ENCODE measurements at places on chromosomes 13 and 19.

- peak; percentile 91 for DNase-seq
These were observed 1.3 kb upstream of the ZIC2 start for GRCh38 chr13:99980201-99980823.

GRCh38 chr19:11814700-11815035 is 595 bp downstream of the ZNF440 start:
- DNase-seq: no peak

- no peak for DNase-seq
These were observed 12.1 kb downstream of the RNASEH2B start for GRCh38 chr13:50921706-50922105.

DNA sequence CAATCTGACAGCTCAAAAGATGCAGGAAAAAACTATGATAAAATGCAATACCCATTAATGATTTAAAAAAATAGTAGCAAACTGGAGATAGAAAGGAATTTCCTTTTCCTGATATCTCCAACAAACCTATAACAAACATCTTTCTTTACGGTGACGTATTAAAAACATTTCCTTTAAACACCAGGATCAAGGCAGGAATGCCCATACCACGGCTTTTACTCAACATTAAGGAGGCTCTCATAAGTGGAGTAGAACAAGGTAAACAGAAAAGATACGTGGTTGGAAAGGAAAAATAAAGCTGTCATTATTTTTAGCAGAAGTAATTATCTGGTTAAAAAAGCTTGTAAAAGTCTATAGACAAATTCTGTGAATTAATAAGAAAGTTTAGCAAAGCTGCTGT is 61.1 kb downstream of the MIPEP start:
- DNase-seq: no peak

DNA sequence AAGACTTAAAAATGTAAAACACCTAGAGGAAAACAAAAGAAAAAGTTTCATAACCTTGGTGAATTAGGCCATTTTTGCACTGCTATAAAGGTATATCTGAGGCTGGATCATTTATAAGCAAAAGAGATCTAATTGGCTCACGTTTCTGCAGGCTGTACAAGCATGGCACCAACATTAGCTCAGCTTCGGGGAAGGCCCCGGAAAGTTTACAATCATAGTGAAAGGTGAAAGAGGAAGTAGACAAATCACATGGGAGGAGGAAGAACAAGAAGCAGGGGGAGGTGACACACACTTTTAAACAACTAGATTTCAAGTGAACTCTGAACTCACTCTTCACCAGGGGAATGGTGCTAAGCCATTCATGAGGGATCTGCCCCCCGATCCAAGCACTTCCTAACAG is 1358.5 kb upstream of the PCDH9 start:
- DNase-seq: no peak

DNA sequence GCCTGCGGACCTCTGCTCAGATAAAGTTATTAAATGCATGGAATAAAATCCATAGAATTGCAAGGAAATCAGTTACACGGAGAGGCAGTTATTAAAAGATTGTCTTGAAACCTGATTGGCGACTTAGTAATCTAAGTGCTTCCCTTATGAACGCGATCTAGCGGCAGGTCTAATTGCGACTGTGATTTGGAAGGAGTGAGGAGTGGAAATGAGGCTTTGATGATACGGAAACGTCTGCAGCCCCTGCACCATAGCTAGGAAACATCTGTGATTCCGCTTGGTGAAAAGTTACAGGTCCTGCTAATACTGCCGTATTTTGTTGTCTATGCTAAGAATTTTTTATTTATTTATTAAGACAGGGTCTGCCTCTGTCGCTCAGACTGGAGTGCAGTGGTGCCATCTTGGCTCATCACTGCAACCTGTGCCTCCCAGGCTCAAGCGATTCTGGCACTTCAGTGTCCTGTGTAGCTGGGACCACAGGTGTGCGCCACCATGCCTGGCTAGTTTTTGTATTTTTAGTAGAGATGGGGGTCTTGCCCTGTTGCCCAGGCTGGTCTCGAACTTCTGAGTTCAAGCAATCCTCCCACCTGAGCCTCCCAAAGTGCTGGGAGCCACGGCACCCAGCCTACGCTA is 887 bp downstream of the NDUFS7 start:
- DNase-seq: no peak

- DNase-seq: no peak
These were observed 67.8 kb downstream of the FGF9 start for GRCh38 chr13:21738630-21739029.

GRCh38 chr13:96093296-96094006 is 3.5 kb downstream of the HS6ST3 start:
- no peak for DNase-seq

DNA sequence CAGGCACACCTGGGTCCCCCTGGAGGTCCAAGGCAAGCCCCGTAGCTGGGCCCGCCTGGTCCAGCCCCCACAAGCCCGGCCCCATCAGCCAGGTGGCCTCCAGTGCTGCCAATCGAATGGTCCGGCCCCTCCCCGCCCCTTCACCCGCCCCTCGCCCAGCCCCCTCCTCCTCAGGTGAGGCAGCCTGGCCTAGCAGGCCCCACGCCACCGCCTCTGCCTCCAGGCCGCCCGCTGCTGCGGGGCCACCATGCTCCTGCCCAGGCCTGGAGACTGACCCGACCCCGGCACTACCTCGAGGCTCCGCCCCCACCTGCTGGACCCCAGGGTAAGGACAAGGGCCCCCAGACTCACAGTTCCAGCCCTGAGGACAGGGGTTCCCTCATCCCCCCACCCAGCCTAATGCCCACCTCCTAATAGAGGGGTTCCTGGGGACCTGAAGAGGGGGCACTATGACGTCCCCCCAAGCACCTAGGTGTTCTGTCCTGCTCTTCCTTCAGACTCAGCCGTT is at the start of gene HPN:
Gene HPN (plus strand): TSS at position 174 of the 508 bp plus-strand sequence. CDS start 786 bp downstream, outside the sequence.
- DNase-seq: no peak

- no peak for DNase-seq
These were observed 9.3 kb upstream of the CEACAM7 start for GRCh38 chr19:41697198-41697855.

DNA sequence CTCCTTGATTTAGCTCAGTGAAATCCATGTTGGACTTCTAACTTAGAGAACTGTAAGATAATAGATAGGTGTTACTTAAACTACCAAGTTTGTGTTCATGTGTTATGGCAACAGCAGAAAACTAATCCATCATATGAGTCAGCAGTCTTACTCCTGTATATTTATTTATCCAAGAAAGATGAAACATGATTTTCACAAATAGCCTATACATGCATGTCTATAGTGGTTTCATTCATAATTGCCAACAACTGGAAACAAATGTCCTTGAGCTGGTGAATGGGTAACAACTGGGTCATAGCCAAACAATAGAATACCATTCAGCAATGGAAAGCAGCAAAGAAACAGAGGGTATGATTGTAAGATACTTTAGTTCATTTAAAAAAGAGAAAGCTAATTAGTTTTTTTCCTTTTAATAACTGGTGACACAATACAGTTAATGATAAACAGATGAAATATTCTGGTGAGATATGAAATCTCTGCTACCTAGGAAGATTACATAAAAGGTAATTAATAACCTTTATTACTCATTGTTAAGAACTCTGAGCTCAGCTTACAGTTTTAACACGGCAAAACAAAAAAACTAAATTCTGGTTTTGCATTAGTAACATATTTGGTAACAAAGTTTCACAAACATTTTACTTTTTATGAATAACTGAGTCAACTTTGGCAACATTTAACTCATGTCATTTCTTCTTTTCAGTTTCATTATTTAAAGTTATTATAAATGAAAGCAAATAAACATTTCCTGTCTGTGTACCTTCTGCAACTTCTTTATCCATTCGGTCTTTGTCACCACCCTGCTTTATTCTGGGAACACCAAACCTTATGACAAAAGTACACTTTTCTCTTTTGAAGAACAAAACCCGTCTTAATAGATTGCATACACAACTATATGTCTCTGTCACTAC is 181.3 kb downstream of the LIG4 start:
- no peak for DNase-seq

- DNase-seq: no peak
These were observed 2.8 kb upstream of the AZU1 start for GRCh38 chr19:824885-825284.

- no peak for DNase-seq
These were observed 67.3 kb downstream of the EFNB2 start for GRCh38 chr13:106468207-106468606.

DNA sequence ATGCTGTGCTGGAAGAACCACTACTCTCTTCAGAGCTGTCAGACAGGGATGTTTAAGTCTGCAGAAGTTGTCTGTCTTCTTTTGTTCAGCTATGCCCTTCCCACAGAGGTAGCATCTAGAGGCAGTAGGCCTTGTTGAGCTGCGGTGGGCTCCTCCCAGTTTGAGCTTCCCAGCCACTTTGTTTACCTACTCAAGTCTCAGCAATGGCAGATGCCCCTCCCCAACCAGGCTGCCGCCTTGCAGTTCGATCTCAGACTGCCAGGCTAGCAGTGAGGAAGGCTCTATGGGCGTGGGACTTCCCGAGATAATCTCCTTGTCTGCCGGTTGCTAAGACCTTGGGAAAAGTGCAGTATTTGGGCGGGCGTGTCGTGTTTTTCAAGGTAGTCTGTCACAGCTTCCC is 42.1 kb upstream of the UQCRFS1 start:
- DNase-seq: no peak

- no peak for DNase-seq
These were observed 99.6 kb downstream of the INSR start for GRCh38 chr19:7194566-7194965.

GRCh38 chr19:40178756-40179155 is 12.5 kb upstream of the MAP3K10 start:
- DNase-seq: no peak

GRCh38 chr19:33199441-33200265 is 5.5 kb downstream of the LRP3 start:
- DNase-seq: no peak

DNA sequence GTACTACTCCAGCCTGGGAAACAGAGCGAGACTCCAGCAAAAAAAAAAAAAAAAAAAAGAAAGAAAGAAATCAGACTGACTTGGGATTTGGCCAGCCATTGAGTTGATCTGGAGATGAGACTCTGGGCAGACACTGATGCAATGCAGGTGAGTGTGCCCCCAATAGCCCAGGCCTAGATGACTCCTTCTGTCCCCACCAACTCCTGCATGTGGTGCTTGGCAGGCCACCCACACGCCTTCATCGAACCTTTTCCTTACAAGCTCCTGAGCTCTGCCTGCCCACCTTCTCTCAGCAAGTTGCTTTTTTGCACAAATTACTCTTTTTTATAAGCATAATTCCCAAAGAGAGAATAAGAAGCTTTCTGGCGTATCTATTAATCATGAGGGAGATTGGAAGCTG is 97.9 kb upstream of the MBNL2 start:
- DNase-seq: no peak

- DNase-seq: peak; percentile 62
These were observed 47.1 kb downstream of the TGDS start for GRCh38 chr13:94548821-94549231.

- no peak for DNase-seq
These were observed 13.5 kb upstream of the RXFP2 start for GRCh38 chr13:31725841-31726240.

DNA sequence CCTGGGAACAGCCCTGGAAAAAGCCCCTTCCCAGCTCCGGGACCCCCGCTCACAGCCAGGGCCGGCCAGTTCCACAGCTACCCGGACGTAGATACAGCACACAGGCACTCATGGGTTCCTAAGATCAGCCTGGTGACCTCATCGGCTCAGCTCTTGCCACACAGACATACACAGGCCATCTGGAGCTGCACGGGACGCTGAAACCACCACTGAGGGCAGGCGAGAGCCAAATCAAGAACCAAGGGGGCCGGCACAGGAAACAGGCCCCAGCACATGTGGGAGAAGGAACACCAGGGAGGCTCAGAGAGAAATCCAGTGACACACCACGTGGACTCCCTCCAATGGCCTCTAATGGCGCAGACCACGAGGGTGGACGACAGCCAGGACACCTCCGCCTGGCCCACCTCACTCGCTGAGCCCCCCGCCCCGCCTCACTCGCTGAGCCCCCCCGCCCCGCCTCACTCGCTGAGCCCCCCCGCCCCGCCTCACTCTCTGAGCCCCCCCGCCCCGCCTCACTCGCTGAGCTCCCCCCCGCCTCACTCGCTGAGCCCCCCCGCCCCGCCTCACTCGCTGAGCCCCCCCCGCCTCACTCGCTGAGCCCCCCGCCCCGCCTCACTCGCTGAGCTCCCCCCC is 69.7 kb upstream of the C13orf46 start:
- peak; percentile 42 for DNase-seq

GRCh38 chr13:48827709-48828108 is 148.0 kb upstream of the FNDC3A start:
- no peak for DNase-seq

GRCh38 chr19:51179256-51179655 is 37.2 kb downstream of the SIGLEC7 start:
- DNase-seq: no peak

- DNase-seq: no peak
These were observed 8.5 kb upstream of the PROZ start for GRCh38 chr13:113149711-113150549.

- no peak for DNase-seq
These were observed 20.6 kb upstream of the TCF3 start for GRCh38 chr19:1672769-1673644.

- DNase-seq: no peak
These were observed 17.5 kb downstream of the C13orf42 start for GRCh38 chr13:51093574-51093973.

DNA sequence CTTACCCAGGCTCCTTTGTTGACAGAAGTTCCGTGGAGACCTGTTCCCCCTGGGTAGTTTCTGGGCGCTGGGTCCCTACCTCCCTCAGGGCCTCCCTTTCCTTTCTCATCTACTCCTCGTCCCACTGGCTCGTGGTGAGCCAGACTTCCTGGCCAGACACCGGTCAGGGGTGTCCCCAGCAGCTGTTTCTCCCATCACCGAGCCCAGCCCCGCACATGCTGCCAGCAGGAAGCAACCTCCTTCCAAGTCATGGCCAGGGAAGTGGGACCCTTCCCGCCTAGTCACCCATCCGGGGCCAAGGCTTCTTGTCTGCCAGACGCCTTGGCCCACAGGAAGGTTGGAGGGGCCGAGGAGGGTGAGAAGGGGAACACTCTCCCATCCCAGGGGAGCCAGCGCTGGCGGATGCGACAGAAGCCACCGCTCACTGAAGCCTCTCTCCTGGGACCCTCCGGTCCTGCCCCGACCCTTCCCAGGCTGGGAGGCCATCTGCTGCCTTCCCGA is 5.7 kb downstream of the PAK4 start:
- DNase-seq: no peak

GRCh38 chr19:35731353-35731752 is 10.9 kb downstream of the IGFLR1 start:
- no peak for DNase-seq

DNA sequence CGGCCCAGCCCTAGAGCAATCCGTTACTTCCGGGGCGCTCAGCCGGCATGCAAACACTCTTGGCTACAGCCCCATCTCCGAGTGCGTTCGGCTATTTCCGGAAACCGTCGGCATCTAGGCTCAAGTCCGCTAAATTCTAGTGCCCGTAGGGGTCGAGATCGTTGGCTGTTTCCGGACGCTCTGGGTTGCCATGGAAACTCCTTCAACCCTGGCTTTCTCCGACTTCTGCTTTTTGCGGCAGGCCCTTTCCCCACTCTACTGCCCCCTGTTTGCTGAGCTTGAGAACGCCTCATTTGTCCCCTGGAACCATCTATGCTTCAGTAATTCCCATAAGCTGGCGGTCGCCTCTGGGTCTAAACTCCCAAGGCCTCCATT is 534 bp upstream of the PIK3R2 start:
- peak; percentile 97 for DNase-seq

Measured in NCI-H1092 (cell line).